CD4-positive, alpha-beta T cell treated with Interleukin-4 for 1 hour (primary cell): ENCODE measurements at places on chromosomes 4 and X.

- no peak for DNase-seq
Measured at GRCh38 chrX:135973025-135973547, 702 bp downstream of the MMGT1 start.

GRCh38 chr4:24226023-24226422 is 336.2 kb upstream of the PPARGC1A start:
- DNase-seq, result no peak

GRCh38 chr4:7831330-7831729 is 108.3 kb downstream of the AFAP1 start:
- DNase-seq, result peak; percentile 74

DNA sequence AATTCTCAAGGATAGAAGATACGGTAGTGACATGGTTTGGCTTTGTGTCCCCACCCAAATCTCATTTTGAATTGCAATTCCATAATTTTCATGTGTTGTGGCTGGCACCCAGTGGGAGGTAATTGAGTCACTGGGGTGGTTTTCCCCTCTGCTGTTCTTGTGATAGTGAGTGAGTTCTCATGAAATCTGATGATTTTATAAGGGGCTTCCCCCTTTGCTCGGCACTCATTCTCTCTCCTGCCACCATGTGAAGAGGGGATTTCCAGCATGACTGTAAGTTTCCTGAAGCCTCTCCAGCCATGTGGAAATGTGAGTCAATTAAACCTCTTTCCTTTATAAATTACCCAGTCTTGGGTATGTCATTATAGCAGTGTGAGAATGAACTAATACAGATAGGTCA is 8.5 kb upstream of the SPANXN4 start:
- no peak for DNase-seq

DNA sequence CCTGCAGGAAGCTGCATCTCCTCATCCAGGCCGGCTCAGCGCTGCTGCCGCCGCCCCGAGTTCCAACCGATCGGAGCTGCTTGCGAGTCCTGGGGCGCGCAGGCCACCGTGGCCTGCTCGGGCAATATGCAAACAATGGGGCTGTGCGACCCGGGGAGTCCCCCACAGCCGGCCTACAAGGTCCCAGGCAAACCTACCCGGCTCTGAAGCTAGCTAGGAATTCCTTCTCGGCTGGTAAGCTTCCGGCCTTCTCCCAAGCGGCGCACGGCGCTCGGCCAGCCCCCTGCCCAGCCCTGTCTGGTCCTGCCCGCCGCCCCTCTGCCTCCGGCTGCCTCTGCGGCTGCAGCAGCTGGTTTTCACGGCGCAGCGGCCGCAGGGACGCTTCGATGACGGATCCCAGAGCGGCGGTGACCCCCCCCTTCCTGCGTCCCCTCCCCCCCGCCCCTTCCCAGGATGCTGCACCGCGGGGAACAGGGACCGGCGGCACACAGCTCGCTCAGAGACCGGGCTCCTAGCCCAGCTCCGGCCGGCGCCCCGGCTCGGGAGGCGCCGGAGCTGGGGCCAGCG is 59.4 kb downstream of the TSC22D3 start:
- peak; percentile 38 for DNase-seq

GRCh38 chr4:82638479-82638878 is 76.7 kb upstream of the TMEM150C start:
- no peak for DNase-seq

- DNase-seq, result no peak
Measured at GRCh38 chr4:92447255-92447905, 143.6 kb downstream of the GRID2 start.
